Cerebellar cortex (tissue), 1 donor: ENCODE measurements at places on chromosomes 7 and 10.
A peak's percentile ranks its signal among the peaks of the same experiment; 100 is the strongest.

DNA sequence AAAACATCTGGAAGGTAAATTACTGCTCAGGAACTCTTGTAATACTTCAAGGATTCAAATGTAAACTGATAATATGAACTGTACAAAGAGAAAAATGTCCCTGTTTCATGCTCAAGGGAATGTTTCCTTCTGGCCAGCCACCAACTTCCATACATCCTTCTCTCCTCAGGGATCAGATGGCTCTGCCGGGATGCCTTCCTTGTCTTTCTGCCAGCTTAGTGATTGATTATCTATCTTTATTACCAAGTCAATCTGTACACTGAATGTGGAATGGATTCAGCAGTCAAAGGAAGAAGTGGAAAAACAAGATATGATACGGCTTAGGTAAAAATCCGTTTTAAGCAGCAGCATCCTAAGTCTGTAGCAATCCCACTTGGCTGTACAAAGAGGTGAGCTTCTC lies 178.3 kb downstream of the PTN start:
- DNase-seq: no peak

GRCh38 chr7:105010504-105011130 lies 3.4 kb upstream of the KMT2E start:
- DNase-seq: peak; percentile 50

- DNase-seq: peak; percentile 10
These were observed 16.0 kb upstream of the GALNTL5 start for GRCh38 chr7:151940048-151940811.

- no peak for DNase-seq
These were observed 1.7 kb upstream of the CDH23 start for GRCh38 chr10:71394926-71395562.

GRCh38 chr7:29265208-29265923 lies 70.8 kb downstream of the CHN2 start:
- DNase-seq: no peak

DNA sequence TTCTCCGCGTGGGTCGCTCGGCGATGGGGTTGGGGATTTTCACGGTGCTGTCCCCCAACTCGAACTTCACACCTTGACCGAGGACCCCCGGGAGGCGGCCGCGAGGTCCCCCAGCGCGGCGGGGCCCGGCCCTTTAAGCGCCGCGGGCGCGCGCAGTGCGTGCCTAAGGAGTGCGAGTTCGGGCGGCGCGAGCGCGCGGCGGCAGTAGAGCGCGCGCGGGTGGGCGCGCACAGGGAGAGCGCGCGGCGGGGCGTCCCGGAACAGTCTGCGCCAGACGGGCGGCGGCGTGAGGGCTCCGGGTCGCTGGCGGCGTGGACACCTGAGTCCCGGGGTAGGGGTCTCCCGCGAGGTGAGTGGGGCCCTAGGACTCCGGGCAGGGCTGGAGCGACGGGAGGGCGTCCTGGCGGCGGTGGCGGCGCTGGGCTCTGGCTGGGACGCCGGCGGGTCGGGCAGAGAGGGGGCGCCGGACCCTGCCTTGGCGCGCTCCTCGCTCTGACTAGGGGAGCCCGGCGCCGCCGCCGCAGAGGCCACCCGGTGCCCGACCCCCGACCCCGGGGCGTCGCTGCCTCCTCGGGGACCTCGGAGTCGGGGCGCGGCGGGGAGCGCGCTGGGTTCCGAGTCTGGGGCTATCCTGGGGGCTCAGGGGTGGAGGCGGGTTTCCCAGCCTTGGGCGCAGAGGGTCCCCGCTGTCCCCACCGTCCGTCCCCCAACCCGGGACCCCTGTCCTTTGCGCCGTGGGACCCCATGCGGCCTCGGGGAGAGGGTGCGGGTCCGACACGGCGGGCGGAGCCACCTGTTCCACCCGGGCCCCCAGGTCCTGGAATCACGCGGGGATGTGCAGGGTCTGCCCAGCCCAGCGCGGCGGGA lies at the start of gene PROSER2:
Gene PROSER2, plus strand, starts transcription at position 235 of the 867 bp plus-strand sequence. CDS start 28,722 bp downstream, outside the sequence.
- peak; percentile 23 for DNase-seq

GRCh38 chr7:108570146-108570755 lies 577 bp downstream of the DNAJB9 start:
- DNase-seq: peak; percentile 64

DNA sequence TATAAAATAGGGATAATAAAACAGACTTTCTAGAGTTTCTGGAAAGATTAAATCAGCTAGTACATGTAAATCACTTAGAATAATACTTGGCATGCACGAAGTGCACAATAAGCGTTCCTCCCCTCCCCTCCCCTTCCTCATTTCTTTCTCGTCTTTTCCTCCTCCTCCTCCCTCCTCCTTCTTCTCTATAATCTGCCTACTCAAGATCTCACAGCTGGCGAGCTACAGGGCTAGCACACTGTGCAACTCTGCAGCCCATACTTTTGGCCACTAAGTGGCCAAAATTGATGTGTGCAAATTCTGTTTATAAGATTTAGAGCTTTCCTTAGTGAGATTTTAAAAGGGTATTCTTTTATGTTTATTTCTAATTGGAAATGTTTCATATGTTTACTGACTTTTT lies 565.3 kb downstream of the PHTF2 start:
- no peak for DNase-seq

GRCh38 chr10:97333351-97333600 lies 1.3 kb downstream of the FRAT2 start:
- peak; percentile 71 for DNase-seq

DNA sequence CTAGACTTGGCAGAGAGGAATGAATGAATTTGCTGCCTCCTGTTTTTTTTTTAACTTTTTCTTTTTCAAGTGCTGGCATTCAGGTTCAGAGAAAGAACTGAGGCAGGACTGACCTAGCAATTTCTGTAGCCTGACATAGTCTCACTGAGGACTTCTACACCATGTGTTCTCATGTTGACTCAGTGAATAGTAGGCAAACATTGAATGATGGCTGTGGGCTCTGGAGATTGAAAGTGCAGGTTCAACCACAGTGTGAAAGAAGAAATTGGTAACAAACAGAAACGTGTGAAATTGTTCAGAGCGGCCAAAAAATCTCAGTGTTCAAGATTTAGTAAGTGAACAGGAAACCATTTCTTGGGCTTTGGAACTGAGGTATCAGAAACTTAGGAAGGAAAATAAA lies 322.4 kb upstream of the GHITM start:
- DNase-seq: no peak

- no peak for DNase-seq
These were observed 77.8 kb upstream of the ATP6V0A4 start for GRCh38 chr7:138875794-138876193.

- no peak for DNase-seq
These were observed 110.1 kb upstream of the KLF6 start for GRCh38 chr10:3895045-3895631.

DNA sequence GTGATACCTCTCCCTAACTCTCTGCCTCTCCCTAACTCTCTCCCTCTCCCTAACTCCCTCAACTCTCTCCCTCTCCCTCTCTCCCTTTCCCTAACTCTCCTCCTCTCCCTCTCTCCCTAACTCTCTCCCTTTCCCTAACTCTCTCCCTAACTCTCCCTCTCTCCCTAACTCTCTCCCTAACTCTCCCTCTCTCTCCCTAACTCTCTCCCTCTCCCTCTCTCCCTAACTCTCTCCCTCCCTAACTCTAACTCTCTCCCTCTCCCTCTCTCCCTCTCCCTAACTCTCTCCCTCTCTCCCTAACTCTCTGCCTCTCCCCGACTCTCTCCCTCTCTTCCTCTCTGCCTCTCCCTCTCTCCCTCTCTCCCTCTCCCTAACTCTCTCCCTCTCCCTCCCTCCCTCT lies 2.0 kb upstream of the PTPRN2 start:
- DNase-seq: no peak

GRCh38 chr7:146090023-146090645 lies 26.5 kb upstream of the CNTNAP2 start:
- DNase-seq: peak; percentile 66

GRCh38 chr7:85897967-85898366 lies 711.1 kb upstream of the SEMA3D start:
- no peak for DNase-seq

DNA sequence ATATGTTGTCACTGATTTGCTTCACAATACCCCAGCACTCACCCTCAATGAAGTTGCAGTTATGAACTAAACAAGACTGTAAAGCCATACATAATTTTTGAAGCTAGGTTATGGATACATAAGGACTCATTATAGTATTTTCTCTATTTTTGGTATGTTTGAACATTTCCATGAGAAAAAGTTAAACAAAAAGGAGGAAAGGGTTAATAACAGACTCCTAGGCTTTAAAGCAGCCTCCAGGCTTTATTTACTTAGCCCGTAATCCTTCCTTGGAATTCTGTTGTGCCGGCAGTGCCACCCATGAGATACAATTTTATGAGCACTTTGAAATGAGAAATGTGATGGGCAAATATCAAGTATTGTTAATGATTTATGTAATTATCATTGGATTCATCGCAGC lies 2.1 kb upstream of the DENND11 start:
- no peak for DNase-seq

DNA sequence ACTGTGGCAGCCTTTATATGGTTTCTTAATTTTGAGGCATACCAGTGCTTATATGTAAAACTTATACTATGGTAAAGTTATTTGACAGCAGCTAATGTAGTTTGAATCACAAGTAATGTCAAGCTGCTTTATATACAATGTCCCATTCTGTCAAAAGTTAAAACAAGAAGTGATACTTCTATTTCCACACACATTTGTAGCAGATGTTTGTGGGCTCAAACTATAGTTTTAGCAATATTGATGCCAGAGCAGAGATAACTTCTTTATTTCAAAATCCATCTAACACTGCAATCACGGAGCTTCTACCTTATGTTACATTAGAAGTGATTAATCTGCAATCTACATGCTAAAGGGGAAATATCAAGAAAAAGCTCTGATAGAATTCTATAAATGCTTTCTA lies 149.6 kb downstream of the ADK start:
- no peak for DNase-seq

DNA sequence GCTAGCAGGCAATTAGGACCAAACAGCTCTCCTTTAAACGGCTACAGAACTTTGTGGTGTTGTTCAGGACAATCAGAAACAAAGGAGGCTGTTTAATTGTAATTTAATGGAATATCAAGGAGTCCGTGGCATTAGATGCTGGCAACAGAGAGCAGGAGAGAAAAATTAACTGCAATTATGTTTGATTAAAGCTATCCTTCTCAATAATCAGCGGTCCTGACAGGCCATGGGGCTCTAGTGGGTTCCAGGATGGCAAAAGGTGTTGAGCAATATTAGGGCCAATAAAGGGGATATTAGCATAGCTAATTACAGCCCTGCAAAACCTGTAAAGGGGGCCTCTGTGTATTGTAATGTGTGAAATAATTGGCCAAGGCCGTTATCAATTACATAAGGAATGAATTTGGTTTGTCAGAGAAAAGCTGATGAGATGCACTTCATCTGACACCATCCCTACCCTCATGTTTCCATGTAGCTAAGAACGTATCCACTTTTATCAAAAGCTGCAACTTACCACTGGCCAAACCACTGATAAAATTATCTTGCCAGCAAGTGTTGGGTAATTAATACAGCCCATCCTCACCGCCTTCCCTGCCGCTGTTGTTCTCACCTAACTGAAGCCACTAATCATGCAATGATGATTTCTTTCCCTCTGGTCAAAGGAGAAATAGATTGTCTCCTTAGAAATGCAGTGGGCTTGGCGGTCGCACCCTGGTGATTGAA lies 81.6 kb downstream of the EBF3 start:
- no peak for DNase-seq

DNA sequence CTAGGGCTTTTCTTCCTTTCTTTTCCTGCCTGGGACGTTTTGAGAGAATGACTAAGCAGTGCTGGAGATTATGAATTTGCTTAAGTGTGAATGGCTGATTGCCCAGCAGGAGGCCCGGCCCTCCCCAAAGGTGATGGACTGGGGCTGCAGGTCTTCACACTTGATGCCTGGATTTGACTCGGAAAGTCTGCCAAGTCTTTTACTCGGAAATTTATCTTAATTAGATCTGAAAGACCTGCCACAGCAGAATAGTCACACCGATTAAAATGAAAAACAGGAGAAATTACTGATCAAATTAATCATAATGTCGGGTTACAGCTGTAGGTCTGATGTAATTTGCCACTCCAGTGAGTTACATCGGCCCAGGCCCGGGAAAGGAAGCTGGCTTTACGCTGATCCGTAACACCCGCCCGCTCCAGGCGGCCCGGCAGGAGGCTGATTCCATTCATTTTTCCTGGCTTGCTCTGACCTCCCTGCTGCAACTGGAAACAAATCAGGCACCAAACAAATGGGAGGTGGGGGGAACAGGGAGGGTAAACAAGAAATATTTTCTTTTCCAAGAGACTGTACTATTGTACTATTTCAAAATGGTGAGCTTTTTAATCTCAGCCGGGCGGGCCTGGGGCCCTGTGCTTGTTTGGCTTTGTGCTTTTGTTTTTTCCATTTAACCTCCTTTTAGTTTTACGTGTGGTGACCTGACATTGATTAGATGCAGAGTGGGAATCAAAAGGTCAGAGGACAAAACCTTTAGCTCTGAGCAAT lies 212.4 kb upstream of the YAE1 start:
- DNase-seq: peak; percentile 21
